ENCODE measurements at places on chromosomes 4 and X.

DNA sequence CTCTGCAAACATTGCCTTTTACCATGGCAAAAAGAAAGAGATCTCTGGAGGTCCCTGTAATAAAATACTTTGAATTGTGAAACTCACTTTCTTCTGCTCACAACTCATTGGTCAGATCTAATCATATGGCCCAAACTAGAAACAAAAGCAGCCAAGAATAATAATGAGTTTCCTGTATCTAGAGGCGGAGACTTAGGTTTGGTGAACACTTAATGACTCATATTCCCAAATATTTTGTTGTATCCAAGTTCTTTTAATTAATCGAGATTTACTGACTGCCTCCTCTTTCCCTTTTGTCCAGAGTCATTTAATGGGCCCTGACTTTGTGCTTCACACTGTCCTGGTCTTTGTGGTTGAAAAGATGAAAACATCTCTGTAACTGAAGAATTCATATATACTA, 190.6 kb downstream of the CCSER1 start:
- DNase-seq: no peak

DNA sequence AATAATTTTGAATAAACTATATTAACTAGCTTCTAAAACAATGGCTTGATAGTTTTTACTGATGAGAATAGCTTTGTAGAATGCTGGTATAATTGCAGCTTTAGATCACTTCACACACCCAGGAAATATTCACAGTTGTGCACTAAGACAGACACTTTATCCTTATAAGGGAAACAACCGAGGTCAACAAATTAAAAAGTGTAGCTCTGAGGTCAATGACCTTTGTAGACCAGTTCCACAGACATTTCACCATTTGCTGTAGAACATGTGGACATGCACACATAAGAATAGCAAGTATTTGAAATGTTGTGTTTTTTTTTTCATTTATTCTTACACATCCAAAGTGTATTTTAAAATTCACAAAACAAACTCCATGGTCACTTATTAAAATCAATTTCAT, 76.0 kb upstream of the MCF2 start:
- no peak for DNase-seq

DNA sequence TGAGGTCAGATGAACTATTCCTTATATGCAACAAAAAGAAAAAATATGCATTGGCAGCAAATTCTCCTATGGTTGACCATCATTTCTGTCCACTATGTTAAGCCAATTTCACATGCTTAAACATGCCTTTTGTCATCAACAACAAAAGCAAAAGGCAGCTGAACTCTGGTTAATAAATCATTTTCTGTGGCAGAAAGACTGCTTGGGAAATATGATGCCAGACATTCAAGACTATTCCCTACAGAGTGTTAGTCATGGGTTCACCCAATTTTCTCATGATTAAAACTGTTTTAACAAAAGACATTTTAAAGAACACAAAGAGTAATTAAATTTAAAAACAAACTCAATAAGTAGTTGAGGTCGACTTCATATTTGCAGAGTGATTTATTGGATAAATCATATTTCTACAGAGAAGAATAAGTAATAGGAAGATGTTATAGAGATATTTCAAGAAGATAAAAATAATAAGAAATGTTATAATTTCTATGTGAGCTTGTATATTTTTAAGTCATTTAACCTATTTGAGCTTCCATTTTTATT, 890.6 kb downstream of the STPG2 start:
- peak; percentile 30 for DNase-seq

- DNase-seq: no peak
These were observed 93.2 kb downstream of the SORBS2 start for GRCh38 chr4:185718578-185719499.

DNA sequence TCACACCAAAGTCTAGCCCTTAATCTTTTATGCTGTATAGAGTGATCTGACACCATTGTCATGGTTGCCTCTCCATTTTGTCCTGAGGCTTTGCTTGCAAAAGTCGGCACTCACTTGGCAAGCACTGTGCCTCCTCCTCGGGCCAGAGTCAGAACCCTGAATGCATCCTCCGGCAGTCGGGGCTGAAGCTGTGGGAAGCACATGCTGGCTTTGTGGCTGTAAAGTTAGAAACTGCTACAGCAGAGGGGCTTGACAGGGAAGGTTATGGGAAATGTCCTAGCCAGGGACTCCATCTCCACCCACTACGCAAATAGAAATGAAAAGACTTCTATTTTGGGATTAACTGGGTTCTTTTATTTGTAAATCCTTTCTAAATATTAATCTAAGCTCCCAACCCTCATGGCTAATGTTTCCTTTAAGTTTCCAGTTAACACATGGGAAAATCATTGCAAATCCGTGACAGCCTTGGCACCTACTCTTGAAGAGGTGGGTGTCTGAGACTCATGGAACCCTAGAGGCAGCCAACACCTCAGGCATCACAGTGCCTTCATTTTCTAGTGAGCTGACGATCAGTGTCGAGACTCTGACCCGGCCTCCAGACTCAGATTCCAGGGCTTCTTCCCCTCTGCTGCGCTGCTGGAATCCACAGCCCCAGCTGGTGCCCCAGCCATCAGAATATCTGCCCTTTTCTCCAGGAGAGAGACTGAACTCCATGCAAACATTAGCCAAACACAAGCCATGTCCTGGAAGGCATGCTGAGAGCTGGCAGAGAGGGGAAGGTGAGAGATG, 7.9 kb upstream of the CLDN24 start:
- DNase-seq: no peak

DNA sequence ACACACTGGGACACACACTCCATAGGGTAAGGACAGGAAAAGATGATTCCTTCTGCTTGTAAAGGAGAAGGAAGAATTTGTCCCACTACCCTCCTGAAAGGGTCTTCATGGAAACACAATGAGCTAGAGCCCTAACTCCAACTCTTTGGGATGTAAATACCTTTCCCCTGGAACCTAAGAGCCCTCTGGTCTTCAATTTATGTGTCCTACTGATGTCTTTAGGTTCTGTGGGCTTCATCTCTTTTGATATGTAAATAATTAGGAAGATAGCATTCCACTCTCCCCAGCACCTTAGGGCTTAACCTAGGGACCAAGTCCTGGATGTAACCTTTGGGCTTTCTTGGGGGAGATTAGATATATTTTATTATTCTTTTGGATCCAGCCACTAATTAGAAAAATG, 38.3 kb downstream of the PF4 start:
- no peak for DNase-seq

DNA sequence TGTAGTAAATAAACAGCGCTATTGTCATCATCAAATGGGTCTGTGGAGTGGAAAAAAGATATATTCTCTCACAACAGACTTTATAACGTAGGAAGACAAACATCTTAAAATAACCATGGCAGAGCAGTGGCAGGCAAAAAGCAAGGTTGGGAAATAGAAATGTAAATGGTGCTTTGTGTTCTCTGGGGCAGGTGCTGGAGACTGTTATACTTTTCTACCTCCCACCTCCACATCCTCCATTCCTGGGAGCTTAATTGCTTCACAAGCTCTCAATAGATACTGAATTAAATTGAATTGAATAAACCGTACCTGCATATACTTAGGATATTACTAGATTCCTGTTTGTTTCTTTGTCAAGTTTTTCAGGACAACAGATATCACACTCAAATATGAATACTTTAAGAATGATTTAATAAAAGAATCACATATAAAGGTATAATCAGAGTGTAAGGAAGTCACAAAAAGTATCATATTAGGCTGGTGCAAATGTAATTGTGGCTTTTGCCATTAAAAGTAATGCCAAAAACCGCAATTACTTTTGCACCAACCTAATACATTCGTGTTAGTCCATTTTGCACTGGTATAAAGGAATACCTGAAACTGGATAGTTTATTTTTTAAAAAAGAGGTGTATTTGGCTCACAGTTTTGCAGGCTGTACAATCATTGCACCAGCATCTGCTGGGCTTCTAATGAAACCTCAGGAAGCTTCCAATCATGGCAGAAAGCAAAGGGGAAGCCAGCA, 367.3 kb downstream of the GRIA2 start:
- DNase-seq: no peak

- no peak for DNase-seq
These were observed 204.6 kb downstream of the RBM46 start for GRCh38 chr4:154985673-154986072.

DNA sequence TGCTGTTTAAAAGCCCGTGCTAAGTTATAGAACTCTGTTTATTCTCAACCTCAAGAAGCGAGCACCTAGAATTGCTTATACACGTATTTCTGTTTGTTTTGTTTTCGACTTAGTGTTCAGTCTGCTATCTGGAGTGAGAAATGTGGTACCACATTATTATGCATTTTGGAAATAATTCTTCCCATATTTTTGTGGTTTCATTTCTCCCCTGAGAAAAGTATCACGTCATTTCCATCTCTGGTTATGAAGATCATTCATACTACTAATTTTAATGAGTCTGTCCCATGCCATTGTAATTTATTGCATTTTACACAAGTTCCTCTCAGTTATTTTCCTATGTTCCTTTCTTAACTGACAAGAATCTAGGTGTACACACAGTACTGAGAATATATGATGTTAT, 186.0 kb downstream of the DCHS2 start:
- DNase-seq: no peak

- peak; percentile 14 for DNase-seq
These were observed 71.2 kb upstream of the EGFL6 start for GRCh38 chrX:13498238-13498637.

GRCh38 chr4:147839200-147839599, 107.3 kb downstream of the ARHGAP10 start:
- no peak for DNase-seq

GRCh38 chr4:182975806-182976205, 58.6 kb upstream of the DCTD start:
- no peak for DNase-seq

DNA sequence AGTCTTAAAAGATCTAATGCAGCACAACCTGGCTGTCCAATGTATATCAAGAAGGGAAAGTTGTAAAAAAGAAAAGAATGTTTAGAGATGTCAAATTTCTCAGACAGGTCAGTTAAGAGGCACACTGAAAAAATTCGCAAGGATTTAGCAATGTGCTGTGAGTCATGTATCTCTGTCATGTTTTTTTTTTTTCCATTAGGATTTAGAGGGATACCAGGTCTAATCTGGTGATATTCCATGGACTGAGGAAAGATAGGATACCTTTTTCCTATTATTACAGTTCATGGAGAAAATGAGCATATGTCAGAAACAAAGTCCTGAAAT, 815.4 kb upstream of the PCDH10 start:
- no peak for DNase-seq

GRCh38 chrX:94871640-94872039, 1197.6 kb downstream of the FAM133A start:
- no peak for DNase-seq

DNA sequence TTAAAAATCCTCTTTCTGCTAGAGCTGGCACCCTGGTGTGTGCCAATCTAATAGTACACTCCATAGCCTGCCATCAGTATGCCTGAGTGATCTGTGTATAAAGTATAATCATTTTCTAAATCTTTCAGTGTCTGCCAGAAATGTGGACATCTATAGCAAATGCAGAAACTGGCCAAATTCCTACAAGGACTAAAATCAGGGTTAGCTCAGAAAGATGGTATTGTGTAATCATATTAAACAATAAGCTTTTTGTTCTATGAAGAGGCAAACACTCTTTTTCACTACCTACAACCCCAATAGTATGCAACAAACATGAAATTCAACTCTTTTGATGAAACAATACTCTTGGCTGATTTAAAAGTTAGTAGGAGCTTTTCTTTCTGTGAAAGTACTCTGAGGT, 7.7 kb upstream of the TXLNG start:
- DNase-seq: no peak

- DNase-seq: no peak
These were observed 281.8 kb upstream of the TEX13A start for GRCh38 chrX:105502336-105502735.

DNA sequence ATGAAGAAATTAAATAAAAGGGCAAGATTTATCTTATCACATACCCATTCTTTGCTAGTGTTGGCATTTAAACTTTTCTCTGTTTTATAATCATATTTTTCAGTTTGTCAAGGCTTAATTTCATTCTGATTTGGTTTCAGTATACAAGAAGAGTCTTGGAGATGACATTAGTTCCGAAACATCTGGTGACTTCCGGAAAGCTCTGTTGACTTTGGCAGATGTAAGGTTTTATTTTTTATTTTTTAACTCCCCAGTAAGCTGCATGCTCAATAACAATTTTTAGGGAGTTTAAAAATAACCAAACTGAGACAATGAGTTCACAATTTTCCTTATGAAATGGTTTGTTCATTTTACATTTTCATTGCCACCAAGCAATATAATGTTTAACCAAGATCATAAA, 39.8 kb downstream of the ANXA3 start:
- DNase-seq: no peak

DNA sequence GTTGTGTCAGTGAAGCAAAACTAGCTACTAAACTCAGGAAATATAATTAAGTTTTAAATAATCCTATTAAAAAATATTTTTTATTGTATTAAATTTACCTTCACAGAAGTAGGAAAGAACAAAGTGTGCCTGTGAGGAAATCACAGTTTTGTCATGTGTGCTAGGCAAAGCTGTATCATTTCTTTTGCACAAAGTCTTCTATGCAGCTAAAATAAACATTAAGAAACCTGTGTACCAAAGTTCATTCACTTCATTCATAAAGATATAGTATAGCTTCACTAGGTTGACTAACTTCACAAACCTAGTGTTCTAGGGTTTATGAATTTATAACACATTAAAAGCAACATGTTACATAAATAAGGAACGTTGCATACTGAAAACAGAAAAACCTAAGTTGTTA, 131.0 kb downstream of the PDS5A start:
- no peak for DNase-seq

GRCh38 chr4:88251924-88252323, 32.4 kb downstream of the PPM1K start:
- no peak for DNase-seq

DNA sequence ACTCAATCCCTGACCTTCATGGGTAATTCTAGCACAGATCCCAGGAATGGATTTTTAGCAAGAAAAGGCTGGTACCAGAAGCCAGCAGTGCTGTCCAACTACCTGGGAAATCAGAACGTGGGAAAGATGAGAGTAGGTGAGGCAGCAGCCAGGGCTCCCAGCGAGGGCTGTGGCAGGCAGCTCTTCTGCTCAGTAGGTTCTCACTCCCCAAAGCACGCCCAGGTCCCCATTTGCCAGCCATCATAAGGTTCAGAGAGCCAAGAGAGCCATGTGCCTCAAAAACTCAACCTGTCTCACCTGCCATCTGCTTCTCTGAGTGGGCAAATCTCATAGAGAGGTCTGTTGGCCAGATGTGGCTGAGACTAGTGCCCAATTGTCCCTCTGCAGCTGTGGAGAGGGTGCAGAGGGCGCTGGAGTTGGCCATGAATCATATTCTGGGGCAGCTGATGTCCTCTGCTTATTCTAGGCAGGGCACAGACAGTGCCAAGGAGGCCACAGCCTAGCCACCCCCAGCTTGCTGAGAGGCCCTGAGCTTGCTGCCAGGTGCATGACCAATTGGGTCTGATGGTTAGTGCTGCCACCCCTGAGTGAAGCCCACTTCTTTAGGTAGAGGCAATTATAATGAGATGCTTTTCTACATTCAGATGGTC, 81.7 kb upstream of the GATB start:
- DNase-seq: no peak

- no peak for DNase-seq
These were observed 2138.8 kb downstream of the PCDH7 start for GRCh38 chr4:32858971-32859370.

GRCh38 chr4:85733798-85734197, 258.8 kb downstream of the ARHGAP24 start:
- no peak for DNase-seq

GRCh38 chr4:27974339-27974738, 1113.7 kb downstream of the STIM2 start:
- no peak for DNase-seq

GRCh38 chrX:126339928-126340327, 173.8 kb upstream of the DCAF12L2 start:
- DNase-seq: no peak

- DNase-seq: peak; percentile 28
These were observed 19.3 kb downstream of the NOA1 start for GRCh38 chr4:56958111-56958517.

- peak; percentile 1 for DNase-seq
These were observed 77.1 kb downstream of the TBCK start for GRCh38 chr4:106238820-106239420.
